Mammary microvascular endothelial cell (primary cell): ENCODE measurements at places on chromosomes 6 and 20. TPM values are rescaled to one million over a fixed set of nuclear protein-coding genes. Genes with fewer than 3 reads are reported as not detected.

RSPH3 gene
- 3.1 and 3.6 TPM in 2 replicates for total RNA-seq

CLVS2 gene
- total RNA-seq = not detected in 2 replicates

WFDC10B gene
- total RNA-seq = not detected in 2 replicates

MYL9 gene
- total RNA-seq = 30.7 and 32.0 TPM in 2 replicates

GNMT gene
- total RNA-seq = 0.20 TPM in 1 of 2 replicates, not detected in the other

APCDD1L gene
- total RNA-seq = not detected in 2 replicates

FAM229B gene
- total RNA-seq = 4.7 and 6.6 TPM in 2 replicates

OXT gene
- not detected in 2 replicates for total RNA-seq

MCHR2 gene
- total RNA-seq = not detected in 2 replicates

GSTA1 gene
- not detected in 2 replicates for total RNA-seq

CRISP2 gene
- total RNA-seq = not detected in 2 replicates

NFKBIL1 gene
- total RNA-seq = 12.9 and 16.2 TPM in 2 replicates

CRISP3 gene
- total RNA-seq = not detected in 2 replicates

RGS17 gene
- total RNA-seq = 1.1 and 3.4 TPM in 2 replicates

HLA-DRB1 gene
- total RNA-seq = 0.39 and 1.8 TPM in 2 replicates

SUMO4 gene
- total RNA-seq = 1.4 TPM in 1 of 2 replicates, not detected in the other

STAU1 gene
- total RNA-seq = 54.1 and 57.6 TPM in 2 replicates

SAMD5 gene
- total RNA-seq = 0.44 and 1.00 TPM in 2 replicates

CLIC5 gene
- 0.34 and 0.67 TPM in 2 replicates for total RNA-seq

RUNX2 gene
- total RNA-seq = 0.69 TPM in 1 of 2 replicates, not detected in the other

PRPH2 gene
- 0.49 and 0.53 TPM in 2 replicates for total RNA-seq

SSTR4 gene
- total RNA-seq = not detected in 2 replicates

ELOVL2 gene
- 0.05 TPM in 1 of 2 replicates, not detected in the other for total RNA-seq

C6orf15 gene
- total RNA-seq = not detected in 2 replicates

ZNF831 gene
- total RNA-seq = not detected in 2 replicates

LRRN4 gene
- 0.07 and 0.15 TPM in 2 replicates for total RNA-seq

ZHX3 gene
- 11.1 and 13.4 TPM in 2 replicates for total RNA-seq

CCN5 gene
- not detected in 2 replicates for total RNA-seq

HIVEP1 gene
- 20.1 and 32.7 TPM in 2 replicates for total RNA-seq

SDHAF4 gene
- 6.9 and 10.5 TPM in 2 replicates for total RNA-seq

SLC35F1 gene
- not detected in 2 replicates for total RNA-seq

EFHC1 gene
- 12.6 and 12.9 TPM in 2 replicates for total RNA-seq

HTR1B gene
- 5.9 and 6.1 TPM in 2 replicates for total RNA-seq

PLCB4 gene
- 0.13 and 0.25 TPM in 2 replicates for total RNA-seq

IMPG1 gene
- not detected in 2 replicates for total RNA-seq

PGC gene
- not detected in 2 replicates for total RNA-seq

COL21A1 gene
- total RNA-seq = 0.05 and 0.13 TPM in 2 replicates

C6orf141 gene
- 10.6 and 11.3 TPM in 2 replicates for total RNA-seq

OR2J3 gene
- total RNA-seq = not detected in 2 replicates

RAB5IF gene
- 187 and 202 TPM in 2 replicates for total RNA-seq

SS18L1 gene
- 3.3 and 6.0 TPM in 2 replicates for total RNA-seq

PRR18 gene
- total RNA-seq = not detected in 2 replicates

BHLHE23 gene
- total RNA-seq = not detected in 2 replicates

FYN gene
- 148 and 193 TPM in 2 replicates for total RNA-seq

LAMA4 gene
- 278 TPM in 2 replicates for total RNA-seq

MAP7 gene
- total RNA-seq = 0.20 and 0.25 TPM in 2 replicates

DPM1 gene
- 80.9 and 86.9 TPM in 2 replicates for total RNA-seq

CRNKL1 gene
- 17.3 and 17.6 TPM in 2 replicates for total RNA-seq

ASIP gene
- total RNA-seq = not detected in 2 replicates

MARCKS gene
- total RNA-seq = 184 and 195 TPM in 2 replicates

OR2B6 gene
- total RNA-seq = not detected in 2 replicates

NSFL1C gene
- total RNA-seq = 61.7 and 80.5 TPM in 2 replicates

LY6G6D gene
- not detected in 2 replicates for total RNA-seq

AIF1 gene
- total RNA-seq = not detected in 2 replicates

TINAG gene
- not detected in 2 replicates for total RNA-seq

TMC2 gene
- not detected in 2 replicates for total RNA-seq

CYP24A1 gene
- not detected in 2 replicates for total RNA-seq

PNRC1 gene
- total RNA-seq = 44.6 and 44.7 TPM in 2 replicates
